HFFc6 (cell line): ENCODE measurements at places on chromosomes 5 and 9. TPM values are rescaled to one million over a fixed set of nuclear protein-coding genes. Genes with fewer than 3 reads are reported as not detected.

DNA sequence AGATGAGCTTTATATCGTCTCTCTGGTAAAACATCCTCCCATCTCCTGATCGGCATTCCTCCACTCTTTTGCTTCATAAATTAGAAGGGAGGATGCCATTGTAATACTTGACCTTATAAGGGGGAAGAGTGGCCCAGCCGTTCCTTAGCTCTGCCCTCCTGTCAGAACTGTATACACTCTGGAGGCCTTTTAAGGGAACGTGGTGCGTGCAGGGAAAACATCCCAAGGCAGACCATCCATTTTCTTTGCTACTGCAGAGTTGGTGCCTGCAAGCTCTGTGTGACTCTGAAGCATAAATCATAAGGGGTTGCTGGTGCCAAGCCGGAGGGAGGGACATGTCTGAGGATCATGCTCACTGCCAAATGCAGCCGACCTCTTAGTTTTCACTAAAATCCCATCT is 90.4 kb downstream of the PGM5 start:
- no peaks in the 10 kb centered on the region for H3K36me3 ChIP-seq
- H3K27ac ChIP-seq: no peak overlapping the region
- no peaks in the 10 kb centered on the region for H3K4me1 ChIP-seq
- H3K27me3 ChIP-seq: peaks cover 1% of the 10 kb centered on the region; the same call in 1 of the 2 replicates

DNA sequence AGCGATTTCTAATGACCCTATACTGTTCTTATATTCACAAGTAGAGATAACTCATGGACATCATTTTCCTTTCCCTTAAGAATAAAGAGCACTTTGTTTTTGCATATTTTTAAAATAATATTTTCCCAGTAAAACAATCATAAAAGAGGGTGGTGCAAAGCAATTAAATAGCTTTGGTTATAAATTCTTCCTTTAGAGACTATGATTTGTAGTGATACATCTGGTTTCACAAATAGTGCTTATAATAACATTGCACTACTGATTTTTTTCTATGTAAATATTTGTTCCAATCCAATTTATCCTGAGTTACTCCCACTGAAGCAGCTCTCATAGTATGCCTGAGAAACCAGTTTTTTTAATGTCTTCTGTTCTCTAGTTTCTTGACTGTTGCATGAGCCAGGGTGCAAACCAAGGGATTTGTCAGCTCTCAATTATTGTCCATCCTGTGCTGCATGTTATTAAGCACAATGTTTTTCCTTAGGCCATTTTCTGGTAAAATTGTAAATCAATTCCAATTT is 74.7 kb downstream of the LURAP1L start:
- no peak overlapping the region for H3K27ac ChIP-seq
- H3K36me3 ChIP-seq: no peaks in the 10 kb centered on the region
- DNase-seq: no peak
- no peaks in the 10 kb centered on the region for H3K4me1 ChIP-seq
- H3K27me3 ChIP-seq: no peaks in the 10 kb centered on the region; the same call in 1 of the 2 replicates

GRCh38 chr5:151492729-151493128 is 45.3 kb downstream of the SLC36A1 start:
- peak; percentile 68 for DNase-seq
- peaks cover 14% of the 10 kb centered on the region for H3K4me1 ChIP-seq
- H3K4me3 ChIP-seq: no peak overlapping the region
- peak overlapping the region; percentile 77 for H3K27ac ChIP-seq
- H3K27me3 ChIP-seq: peaks cover 2% of the 10 kb centered on the region
- peaks cover 16% of the 10 kb centered on the region; the same call in 1 of the 2 replicates for H3K36me3 ChIP-seq

GAS1 gene
- total RNA-seq: 5.0 to 7.8 TPM (median 7.6 TPM) in 3 replicates

SLC45A2 gene
- total RNA-seq: not detected in 3 replicates
